Activated CD4-positive, alpha-beta T cell treated with anti-CD3 and anti-CD28 coated beads, Interleukin-2, amount 10 ng/mL, durations not matched to agents 24 days and 14 days (primary cell): ENCODE measurements at places on chromosomes 1 and 21. TPM values are rescaled to one million over a fixed set of nuclear protein-coding genes. Genes with fewer than 3 reads are reported as not detected.

IL12RB2 gene
- 138 and 146 TPM in 2 replicates for total RNA-seq

STIL gene
- total RNA-seq: 25.1 and 28.0 TPM in 2 replicates

LORICRIN gene
- total RNA-seq: not detected in 2 replicates

NBPF4 gene
- total RNA-seq: 0.14 TPM in 1 of 2 replicates, not detected in the other

CBR3 gene
- 17.2 and 19.8 TPM in 2 replicates for total RNA-seq

SPATA1 gene
- 0.69 and 0.98 TPM in 2 replicates for total RNA-seq

CRNN gene
- total RNA-seq: not detected in 2 replicates

VCAM1 gene
- not detected in 2 replicates for total RNA-seq

- no peak overlapping the region for H3K27ac ChIP-seq
- no peak overlapping the region for H3K4me3 ChIP-seq
- peak; percentile 84 for DNase-seq
Measured at GRCh38 chr21:29849735-29850176, 90.0 kb downstream of the GRIK1 start.

GRCh38 chr1:56726706-56727105, 81.6 kb downstream of the PRKAA2 start:
- H3K27me3 ChIP-seq: no peaks in the 10 kb centered on the region
- DNase-seq: no peak
- no peak overlapping the region for H3K4me3 ChIP-seq
- H3K36me3 ChIP-seq: no peaks in the 10 kb centered on the region

DNA sequence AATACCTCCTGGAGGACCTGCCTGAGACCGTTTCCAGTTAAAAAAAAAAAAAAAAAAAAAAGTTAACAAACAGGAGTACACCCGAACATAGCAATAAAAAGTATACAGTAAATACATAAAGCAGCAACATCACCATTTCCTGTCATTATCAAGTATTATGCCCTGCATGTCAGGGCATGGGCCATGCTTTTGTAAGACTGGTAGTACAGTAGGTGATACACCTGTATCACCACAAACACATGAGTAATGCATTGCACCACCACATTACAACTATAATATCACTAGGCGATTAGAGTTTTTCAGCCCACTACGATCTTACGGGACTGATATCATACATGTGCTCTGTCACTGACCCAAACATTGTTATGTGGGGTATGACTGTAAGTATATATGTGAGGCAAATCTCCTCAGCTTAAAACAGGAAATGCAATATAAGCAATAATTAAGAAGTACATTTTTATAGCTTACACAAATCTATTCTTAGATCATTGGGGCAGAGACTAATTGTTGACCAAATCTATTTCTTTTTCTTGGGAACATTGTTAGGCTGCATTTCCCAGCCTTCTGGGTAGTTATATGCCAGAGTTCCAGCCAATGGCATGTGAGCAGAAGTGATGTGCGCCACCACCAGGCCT, 98.1 kb downstream of the PLD5 start:
- no peaks in the 10 kb centered on the region for H3K36me3 ChIP-seq
- no peak overlapping the region for H3K27ac ChIP-seq
- H3K4me3 ChIP-seq: no peak overlapping the region
- no peaks in the 10 kb centered on the region for H3K27me3 ChIP-seq
- DNase-seq: no peak

GRCh38 chr21:45721671-45722070, 78.1 kb downstream of the PCBP3 start:
- no peaks in the 10 kb centered on the region for H3K27me3 ChIP-seq
- H3K36me3 ChIP-seq: no peaks in the 10 kb centered on the region
- H3K27ac ChIP-seq: no peak overlapping the region
- H3K4me1 ChIP-seq: peaks cover 21% of the 10 kb centered on the region

DNA sequence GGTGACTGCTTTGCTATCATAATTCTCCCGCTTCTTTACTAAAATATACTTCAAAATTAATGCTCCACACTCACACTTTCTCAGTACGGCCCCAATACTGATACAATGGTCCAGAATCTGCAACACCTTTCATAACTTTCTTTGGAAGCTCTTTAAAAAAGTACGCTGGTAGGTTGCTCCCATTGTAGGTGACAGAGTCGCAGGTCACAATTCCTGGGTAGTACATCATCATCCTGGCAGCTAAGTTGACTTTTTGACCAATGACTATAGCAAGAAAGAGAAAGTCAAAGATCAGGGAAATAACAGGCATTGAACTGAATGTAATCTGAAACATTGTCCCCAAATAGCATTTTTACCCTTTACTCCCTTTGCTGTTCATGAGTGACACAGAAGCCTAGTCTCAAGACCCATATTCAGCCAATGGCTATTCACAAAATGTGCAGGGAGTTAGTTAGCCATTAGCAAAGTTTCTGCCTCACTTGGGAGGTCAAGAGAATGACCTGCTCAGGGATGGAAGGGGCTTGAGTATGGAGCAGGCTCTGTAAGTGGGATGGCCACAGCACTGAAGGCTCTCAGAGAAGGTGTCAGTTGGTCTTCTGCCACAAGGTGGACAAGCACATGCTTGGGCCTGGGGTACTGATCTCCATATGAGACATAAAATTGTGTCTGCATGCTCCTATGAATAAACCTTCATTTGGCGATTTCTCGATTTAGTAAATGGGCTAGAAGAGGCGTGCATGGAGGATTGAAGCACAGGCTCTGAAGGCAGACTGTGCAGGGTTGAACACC, 35.4 kb downstream of the ADCY10 start:
- H3K4me3 ChIP-seq: no peak overlapping the region
- H3K27ac ChIP-seq: no peak overlapping the region
- DNase-seq: no peak
- H3K4me1 ChIP-seq: no peaks in the 10 kb centered on the region
- H3K36me3 ChIP-seq: no peaks in the 10 kb centered on the region

DNA sequence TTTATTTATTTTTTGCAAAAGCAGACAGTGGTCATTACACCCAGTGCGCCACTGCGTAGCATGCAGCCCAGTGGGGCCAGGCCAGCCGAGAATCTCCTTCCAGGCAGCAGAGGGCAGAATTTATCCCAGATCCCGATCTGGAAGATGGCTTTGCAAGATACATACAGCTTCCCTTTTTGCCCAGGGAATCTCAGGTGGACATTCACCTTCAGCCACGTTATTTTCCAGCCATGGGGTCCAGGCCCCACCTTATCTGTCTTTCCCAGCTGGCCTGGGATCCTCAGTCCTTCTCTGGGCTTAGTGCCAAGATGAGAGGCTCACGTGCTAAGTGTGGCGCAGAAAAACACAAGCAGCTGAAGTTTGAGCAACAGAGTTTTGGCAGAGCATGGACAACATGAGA, 123.6 kb downstream of the AJAP1 start:
- no peak overlapping the region for H3K27ac ChIP-seq
- no peak for DNase-seq
- H3K36me3 ChIP-seq: no peaks in the 10 kb centered on the region
- H3K4me3 ChIP-seq: no peak overlapping the region
- no peaks in the 10 kb centered on the region for H3K4me1 ChIP-seq

- peak overlapping the region; percentile 41 for H3K27ac ChIP-seq
- no peak for DNase-seq
- peaks cover 36% of the 10 kb centered on the region for H3K4me1 ChIP-seq
- peaks cover 21% of the 10 kb centered on the region for H3K36me3 ChIP-seq
- H3K4me3 ChIP-seq: peak overlapping the region; percentile 34
- no peaks in the 10 kb centered on the region for H3K27me3 ChIP-seq
Measured at GRCh38 chr1:246577720-246578106, 11.5 kb downstream of the CNST start.

GRCh38 chr1:61341426-61341825, 259.1 kb downstream of the NFIA start:
- no peak overlapping the region for H3K4me3 ChIP-seq
- no peaks in the 10 kb centered on the region for H3K36me3 ChIP-seq
- no peak for DNase-seq
- H3K4me1 ChIP-seq: no peaks in the 10 kb centered on the region

DNA sequence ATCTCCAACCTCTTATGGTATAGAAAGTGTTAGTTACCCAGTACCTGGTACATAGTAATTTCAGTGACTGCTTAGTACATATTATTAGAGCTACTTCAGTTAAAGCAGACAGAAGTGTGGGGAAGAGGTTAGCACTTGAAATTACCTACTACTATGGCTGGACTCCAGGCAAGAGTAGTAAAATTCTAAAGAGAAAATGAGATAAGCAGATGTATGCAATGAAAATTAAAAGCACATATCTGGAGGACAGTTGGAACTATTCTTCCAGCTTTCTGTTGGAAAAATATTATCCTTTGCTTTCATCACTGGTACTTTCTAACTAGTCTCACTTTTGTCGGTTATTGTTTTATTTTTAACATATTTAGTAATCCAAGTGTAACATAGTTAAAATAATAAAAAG, 23.7 kb downstream of the DHX9 start:
- peak overlapping the region; percentile 51 for H3K27ac ChIP-seq
- DNase-seq: no peak
- no peaks in the 10 kb centered on the region for H3K27me3 ChIP-seq
- H3K4me1 ChIP-seq: peaks cover 26% of the 10 kb centered on the region
- no peak overlapping the region for H3K4me3 ChIP-seq

DNA sequence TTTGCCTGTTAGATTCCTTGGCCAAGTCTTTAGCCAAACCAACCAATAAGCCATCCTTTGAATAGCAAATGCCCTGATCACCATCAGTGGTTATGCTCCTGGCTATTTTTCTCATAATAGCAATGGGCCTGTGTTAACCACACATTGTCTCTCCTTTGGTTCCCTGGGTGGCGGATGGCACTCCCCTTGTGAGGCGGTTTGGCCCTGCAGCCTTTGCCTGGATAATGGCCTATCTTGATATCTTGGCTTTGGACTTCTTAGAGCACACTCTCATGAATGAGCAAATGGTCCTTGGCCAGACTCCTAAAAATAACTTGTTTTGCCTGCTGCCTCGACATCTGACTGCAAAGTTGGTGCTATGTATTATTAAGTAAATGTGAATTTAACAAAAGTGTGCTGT, 22.4 kb upstream of the ZBTB18 start:
- no peak overlapping the region for H3K27ac ChIP-seq
- peaks cover 9% of the 10 kb centered on the region for H3K27me3 ChIP-seq
- no peak overlapping the region for H3K4me3 ChIP-seq
- H3K4me1 ChIP-seq: no peaks in the 10 kb centered on the region
- H3K36me3 ChIP-seq: no peaks in the 10 kb centered on the region
- DNase-seq: no peak

DNA sequence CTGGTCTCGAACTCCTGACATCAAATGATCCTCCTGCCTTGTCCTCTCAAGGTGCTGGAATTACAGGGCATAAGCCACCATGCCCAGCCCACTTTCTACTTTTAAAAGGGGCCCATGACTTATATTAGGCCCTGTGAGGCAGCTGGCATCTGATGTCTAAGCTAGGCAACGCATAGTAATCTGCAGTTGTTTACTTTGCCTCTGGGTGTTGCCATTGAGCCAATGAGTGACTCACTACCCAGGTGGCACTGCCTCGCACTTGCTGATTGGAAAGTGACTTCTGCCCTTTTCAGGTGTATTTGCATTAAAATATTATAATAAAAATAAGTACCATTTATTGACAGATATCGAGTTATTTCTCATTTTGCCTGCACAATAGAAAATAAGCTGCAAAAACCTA, 84.9 kb downstream of the KIF14 start:
- no peak overlapping the region for H3K27ac ChIP-seq
- no peaks in the 10 kb centered on the region for H3K36me3 ChIP-seq
- DNase-seq: peak; percentile 60

DNA sequence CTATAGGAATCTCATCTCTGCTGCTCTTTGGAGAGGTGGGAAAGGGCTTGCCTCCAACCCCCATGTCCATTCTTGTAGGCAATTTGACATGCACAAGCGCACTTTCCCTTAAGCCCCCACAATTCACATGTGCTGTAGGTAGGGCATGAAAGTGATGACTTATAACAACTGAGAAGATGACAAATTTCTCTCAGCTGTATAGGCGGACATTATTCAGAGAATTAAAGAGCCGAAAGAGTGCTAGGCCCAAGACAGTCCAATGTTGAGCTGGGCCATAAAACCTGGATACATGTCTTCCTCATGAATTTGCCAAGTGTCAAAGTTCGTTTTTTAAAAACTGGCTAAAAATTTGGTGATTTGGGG, 106.3 kb upstream of the LYPLAL1 start:
- no peak overlapping the region for H3K27ac ChIP-seq
- no peak for DNase-seq
- no peaks in the 10 kb centered on the region for H3K4me1 ChIP-seq
- H3K36me3 ChIP-seq: no peaks in the 10 kb centered on the region

- peak overlapping the region; percentile 83 for H3K4me3 ChIP-seq
- H3K36me3 ChIP-seq: peaks cover 10% of the 10 kb centered on the region
- H3K4me1 ChIP-seq: peaks cover 62% of the 10 kb centered on the region
- peaks cover 4% of the 10 kb centered on the region for H3K27me3 ChIP-seq
- peak; percentile 87 for DNase-seq
Measured at GRCh38 chr1:160797861-160798273, 1.9 kb downstream of the LY9 start.

DNA sequence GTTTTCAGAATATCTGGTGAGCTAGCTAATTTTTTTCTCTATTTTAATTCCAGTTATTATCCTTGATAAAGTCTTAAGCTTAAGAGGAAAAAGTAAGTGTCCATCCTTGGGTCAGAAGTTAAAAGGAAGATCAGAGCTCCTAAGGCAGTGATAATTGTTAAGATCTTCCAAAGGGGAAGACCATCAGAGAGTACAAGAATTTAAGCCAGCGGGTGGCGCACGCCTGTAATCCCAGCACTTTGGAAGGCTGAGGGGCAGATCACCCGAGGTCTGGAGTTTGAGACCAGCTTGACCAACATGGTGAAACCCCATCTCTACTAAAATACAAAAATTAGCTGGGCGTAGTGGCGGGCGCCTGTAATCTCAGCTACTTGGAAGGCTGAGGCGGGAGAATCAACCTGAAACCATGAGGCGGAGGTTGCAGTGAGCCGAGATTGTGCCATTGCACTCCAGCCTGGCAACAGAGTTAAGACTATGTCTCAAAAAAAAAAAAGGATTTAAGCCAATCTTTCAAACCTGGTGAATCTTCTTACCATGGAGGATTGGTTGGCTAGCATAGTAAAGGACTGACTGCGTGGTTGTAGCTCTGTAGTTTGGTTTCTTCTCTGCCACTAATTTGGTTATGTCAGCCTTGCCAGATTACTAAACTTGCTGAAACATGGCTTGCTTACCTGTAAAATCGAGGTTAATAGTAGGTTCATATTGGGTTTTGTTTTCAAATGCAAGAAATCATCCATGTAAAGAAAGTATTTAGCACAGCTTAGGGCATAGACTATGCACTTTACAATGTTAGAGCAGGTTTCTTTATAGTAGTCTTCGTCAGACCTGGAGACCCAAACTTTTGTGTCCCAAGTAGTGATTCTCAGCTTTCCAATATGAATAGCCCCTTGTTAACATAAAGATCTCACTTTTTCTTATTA, 15.9 kb downstream of the AKIRIN1 start:
- H3K36me3 ChIP-seq: peaks cover 59% of the 10 kb centered on the region
- H3K27ac ChIP-seq: peak overlapping the region; percentile 41
